ENCODE measurements at places on chromosomes 1 and 21.

GRCh38 chr21:45109831-45110492, 35.6 kb downstream of the ADARB1 start:
- DNase-seq = no peak

GRCh38 chr1:207935166-207935583, 24.2 kb upstream of the CD34 start:
- DNase-seq = no peak

- DNase-seq = no peak
Observed at GRCh38 chr1:66490816-66491215, 43.1 kb upstream of the SGIP1 start.

- no peak for DNase-seq
Observed at GRCh38 chr1:45397285-45397684, 57.0 kb upstream of the MUTYH start.

DNA sequence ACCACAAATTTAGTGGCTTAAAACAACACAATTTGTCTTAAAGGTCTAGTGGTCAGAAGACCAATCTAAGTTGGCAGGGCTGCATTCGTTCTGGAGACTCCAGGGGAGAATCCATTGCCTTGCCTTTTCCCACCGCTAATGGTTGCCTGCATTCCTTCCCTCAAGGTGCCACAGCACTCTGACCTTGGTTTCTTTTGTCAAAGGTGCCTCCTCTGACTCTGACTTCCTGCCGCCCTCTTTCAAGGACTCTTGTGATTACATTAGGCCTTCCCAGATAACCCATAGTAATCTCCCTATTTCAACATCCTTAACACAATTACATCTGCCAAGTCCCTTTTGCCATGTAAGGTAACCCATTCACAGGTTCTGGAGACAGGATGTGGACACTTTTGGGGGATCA, 145.3 kb downstream of the S1PR1 start:
- no peak for DNase-seq

- no peak for DNase-seq
Observed at GRCh38 chr21:42780617-42781016, 98.7 kb downstream of the WDR4 start.

- DNase-seq = no peak
Observed at GRCh38 chr1:228956864-228957263, 221.6 kb downstream of the RHOU start.

DNA sequence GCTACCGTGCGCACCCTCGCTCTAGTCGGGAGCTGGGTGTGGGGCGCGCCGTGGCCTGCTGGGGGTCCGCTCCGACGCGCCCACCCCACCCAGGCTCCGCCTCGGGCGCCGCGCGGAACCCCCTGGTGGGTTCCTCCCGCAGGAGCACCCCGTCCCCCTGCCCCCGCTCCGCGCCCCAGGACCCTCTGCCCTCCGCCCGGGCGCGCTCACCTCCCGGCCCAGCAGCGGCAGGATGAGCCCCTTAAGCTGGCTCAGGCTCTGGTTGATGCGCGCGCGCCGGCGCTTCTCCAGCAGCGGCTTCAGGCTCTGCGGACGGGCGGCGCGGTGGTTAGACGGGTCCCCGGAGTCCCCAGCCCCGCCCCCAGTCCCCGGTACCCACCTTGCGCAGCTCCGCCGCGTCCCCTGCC, 319 bp downstream of the HES2 start:
- DNase-seq = no peak

DNA sequence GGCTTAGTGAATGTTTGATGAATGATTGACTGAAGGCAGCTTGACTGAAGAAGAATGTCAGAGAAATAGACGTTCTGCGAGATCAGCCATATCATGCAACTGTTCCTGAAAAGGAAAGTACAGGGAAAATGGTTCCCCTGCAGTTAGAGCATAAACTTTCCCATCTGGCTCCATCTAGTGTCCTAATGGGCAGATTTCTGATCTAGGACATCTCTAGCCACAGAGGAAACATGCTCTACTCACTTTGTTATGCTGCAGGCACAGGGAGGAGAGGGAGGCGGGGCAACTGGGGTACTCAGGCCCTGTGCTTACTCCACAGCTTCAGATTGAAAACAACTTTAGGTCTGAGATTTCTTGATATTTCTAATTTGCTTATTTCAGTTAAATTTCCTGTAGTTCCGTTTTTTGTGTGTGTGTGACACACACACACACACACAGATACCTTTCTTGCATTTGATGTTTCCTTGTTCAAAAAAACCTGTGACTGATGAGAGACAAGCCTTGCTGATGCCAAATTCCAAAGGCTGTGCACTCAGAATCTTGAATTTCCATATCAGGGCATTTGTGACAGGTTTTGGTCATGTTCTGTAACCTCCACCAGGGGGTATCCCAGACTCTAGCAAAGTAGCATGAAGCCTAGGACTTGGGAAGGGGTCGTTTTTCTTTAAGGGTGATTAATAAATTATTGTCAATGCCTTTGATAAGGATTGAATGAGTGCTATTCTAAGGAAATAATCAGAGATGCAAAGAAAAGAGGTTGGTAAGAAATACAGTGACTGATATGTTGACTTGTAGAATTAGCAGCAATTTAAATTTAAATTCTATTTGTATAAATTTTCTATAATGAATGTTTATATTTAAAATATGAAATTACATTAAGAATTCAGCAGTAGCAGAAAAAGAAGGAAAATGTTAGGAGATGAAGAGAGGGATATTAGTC, 139.7 kb upstream of the BEND5 start:
- peak; percentile 12 for DNase-seq

DNA sequence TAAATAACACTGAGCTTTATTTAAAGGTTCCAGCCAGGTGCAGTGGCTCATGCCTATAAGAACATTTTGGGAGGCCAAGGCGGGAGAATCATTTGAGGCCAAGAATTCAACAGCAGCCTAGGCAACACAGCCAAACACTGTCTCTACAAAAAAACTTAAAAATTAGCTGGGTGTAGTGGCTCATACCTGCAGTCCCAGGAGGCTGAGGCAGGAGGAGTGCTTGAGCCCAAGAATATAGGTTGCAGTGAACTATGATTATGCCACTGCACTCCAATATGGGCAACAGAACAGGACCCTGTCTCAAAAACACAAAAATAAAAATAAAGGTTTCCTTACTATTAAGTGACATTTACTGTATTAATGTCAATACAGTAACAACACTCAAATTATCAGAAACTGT, 2.1 kb downstream of the TAF12 start:
- no peak for DNase-seq

DNA sequence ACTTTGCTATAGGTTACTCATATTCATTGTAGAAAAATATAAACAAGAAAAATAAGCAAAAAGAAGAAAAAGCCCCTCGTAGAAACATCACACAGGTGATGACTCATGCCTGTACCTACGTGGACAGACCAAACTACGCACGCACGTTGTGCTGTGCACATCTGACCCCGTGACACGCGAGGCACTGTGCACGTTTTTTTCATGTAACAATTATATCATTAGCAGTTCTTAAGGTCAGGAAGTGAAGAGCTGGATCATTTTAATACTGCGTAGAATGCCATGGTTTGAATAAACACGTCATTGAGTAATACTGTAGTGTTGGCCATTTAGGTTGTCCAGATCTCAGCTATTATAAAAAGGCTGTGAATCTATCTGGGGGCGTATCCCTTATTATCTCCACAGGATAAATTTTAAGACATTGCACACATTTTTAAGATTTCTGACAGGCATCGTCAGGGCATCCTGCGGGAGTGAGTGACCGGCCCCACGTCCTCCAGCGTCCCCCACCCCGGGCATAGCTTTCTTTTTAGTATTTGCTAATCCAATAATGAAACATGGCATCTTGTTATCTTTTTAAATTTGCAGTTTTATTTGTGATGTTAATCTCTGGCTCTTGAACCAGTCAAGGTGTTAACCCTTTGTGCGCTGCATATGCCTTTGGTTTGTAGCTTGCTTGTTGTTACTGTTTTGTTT, 23.4 kb upstream of the ADARB1 start:
- no peak for DNase-seq

GRCh38 chr1:43272161-43272560, 2.4 kb downstream of the TMEM125 start:
- no peak for DNase-seq

GRCh38 chr1:165011991-165012531, 344.5 kb downstream of the LMX1A start:
- DNase-seq = no peak

DNA sequence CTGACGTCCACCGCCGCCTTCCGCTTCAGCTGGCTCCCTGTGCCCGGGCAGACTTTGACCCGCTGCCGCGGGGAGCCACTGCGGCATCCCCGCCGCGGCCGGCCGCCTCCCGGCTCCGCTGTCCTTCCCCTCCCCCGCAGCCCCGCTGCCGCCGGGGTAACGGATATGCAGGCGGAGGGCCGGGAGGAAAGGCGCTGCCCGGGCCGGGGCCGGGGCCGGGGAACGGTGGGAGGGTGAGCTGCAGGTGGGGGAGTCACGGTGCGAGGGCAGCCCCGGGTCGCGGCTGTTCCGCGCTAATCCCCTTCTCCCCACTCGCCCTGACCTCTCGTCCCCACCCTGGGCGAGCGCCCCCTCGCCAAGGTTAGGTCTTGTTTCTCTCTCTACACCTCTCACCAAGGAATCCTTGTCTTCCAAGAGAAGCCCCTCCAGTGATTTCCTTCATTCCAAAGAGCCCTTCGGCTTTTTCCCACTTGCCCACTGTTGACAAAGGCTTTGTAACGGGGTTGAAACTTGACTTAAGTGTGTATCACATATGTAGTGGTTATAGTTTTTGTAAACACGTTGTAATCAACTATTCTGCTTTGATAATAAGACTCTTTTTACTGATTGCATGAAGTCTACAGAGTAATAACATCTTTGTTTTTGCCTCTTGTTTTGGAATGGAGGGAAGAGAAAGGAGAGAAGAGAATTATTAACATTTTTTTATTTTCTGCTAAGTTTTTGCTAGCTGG, 669 bp downstream of the XPR1 start:
- no peak for DNase-seq

GRCh38 chr1:10074059-10074851, 41.5 kb downstream of the UBE4B start:
- DNase-seq = peak; percentile 52

GRCh38 chr1:157136133-157136532, 2.1 kb downstream of the ETV3 start:
- DNase-seq = no peak

DNA sequence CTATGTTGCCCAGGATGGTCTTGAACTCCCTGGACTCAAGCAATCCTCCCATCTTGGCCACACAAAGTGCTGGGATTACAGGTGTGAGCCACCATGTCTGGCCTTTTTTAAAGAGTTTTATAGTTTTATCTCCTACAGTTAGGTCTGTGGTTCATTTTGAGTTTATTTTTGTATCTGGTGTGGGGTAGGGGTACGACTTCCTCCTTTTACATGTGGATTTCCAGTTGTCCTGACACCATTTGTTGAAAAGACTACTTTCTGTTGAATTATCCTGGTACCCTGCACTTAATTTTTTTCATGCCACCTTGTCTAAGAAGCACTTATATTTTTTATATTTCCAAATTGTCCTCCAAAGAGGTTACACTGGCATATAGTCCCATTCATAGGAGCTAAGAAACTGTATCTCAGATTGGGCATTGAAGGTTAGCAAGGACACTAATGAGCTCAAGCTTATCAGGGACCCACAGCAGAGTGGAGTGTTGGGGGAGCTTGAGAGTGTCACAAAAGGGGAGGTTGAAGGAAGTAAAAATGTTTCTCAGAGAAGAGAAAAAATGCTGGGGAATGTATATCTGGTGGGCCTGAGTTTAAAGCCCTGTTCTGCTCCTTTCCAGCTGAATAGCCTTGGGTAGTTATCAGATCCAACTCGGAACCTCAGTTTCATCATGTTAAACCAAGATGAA, 23.4 kb upstream of the MEF2D start:
- DNase-seq = no peak

- no peak for DNase-seq
Observed at GRCh38 chr21:44927259-44927586, 6.5 kb upstream of the ITGB2 start.

- no peak for DNase-seq
Observed at GRCh38 chr1:185096531-185096930, 51.2 kb downstream of the RNF2 start.

- no peak for DNase-seq
Observed at GRCh38 chr1:232066521-232066920, 439.9 kb downstream of the DISC1 start.

DNA sequence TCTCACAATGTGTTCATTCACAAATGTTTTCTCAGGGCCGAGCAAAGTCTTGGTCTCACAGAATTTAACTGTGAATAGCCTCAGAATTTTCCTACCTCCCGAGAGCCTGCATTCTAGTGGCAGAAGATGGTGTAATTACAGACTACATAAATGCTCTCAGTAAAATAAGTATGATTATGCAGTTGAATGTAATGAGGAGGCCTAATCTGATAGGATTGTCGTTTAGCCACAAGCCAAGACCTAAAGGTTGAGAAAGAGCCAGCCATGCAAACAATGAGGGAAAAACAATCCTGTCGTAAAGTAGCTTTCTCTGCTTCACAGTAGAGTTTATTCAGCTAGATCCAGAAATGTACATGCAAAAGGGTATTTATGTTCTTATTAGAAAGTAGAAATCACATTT, 607.8 kb upstream of the B3GALT2 start:
- DNase-seq = no peak

DNA sequence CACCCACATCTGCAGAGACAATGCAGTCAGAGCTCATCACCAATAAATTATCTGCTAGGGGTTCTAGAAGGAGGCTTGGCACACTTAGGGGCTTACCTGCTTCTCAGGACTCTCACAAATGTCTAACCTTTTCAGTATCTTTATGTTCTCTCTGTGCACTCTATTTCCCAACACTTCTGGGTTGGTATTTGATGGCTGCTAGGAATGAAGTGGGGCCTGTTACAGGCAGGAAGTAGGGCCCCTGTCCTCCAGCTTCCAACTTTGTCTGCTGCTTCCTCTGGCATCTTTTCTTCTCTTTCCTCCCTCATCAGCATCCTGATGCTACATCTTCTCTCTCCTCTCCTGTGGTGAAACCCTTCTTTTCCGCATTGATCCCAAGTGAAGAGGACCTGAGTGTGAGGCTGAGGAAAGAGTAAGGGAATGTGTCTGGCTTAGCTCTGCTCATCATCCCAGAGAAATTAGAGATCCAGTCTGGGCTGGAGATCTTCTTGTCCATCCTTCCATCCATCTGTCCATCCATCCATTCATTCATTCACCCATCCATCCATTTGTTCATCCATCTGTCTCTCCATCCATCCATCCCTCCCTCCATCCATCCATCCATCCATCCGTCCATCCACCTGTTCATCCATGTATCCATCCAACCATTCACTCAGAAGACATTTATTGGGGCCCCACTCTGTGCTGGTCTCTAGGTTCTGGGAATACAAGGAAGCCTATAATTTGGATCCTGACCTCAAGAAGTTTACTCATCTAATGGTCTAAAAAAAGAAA, 2.9 kb upstream of the CSRP1 start:
- no peak for DNase-seq

- no peak for DNase-seq
Observed at GRCh38 chr1:177174921-177175634, 4.3 kb downstream of the BRINP2 start.

- DNase-seq = no peak
Observed at GRCh38 chr1:45134461-45134873, 71.9 kb downstream of the ZSWIM5 start.

GRCh38 chr1:53326598-53327181, 1.2 kb downstream of the LRP8 start:
- peak; percentile 37 for DNase-seq
